ENCODE measurements at places on chromosomes 3 and 15.

DNA sequence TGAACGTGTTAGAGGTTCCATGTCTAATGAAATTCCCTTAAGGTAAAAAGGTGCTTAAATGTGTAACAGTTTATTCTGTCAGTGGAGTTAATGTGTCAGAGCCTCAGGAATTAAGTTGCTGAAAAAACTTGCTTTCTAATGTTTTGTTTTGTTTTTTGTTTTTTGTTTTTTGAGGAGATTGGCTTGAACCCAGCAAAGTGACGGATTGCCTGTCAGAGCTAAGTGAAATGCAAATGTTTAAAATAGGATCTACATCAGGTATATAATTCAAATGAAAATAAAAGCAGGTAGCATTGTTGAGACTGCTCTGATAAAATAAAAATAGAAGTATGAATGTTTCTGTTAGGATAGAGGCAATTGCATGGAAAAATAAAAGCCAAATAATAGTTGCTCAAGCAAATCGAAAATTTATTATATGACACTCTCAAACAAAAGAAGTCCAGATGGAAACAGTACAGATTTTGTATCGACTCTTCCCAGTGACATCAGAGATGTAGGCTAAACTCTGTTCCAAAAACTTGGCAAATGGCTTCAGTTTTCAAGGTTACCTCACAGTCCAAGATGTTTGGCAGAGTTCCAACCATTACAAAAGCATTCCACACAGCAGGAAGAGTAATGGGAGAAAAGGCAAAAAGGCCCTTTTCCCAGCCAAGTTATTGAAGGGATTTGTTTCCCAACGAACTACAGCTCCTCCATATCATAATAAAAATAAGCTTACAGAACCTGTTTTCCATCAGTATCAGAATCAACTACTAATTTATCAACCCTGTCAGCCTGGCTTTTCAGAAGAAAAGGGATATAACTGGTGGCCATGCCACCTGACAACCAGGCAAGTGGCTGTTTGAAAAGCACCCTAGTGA lies 291.0 kb downstream of the TBL1XR1 start:
- peak; percentile 32 for DNase-seq

DNA sequence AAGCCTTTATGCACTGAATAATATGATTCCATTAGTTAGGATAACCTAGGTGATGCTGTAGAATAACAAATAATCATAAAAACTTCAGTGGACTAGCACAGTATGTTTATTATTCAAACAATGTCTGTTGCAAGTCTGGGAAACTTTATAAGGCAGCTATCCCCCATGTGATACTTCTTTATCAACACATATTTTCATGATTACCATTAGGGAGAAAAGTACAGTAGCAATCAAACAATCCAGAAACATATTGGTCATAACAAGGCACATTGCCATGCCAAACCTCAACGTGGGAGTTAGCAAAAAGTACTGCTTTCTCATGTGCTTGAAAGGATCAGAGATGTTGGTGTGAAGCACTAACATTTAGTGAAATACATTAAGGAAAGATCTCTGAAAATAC lies 35.5 kb downstream of the EOMES start:
- DNase-seq = peak; percentile 72

DNA sequence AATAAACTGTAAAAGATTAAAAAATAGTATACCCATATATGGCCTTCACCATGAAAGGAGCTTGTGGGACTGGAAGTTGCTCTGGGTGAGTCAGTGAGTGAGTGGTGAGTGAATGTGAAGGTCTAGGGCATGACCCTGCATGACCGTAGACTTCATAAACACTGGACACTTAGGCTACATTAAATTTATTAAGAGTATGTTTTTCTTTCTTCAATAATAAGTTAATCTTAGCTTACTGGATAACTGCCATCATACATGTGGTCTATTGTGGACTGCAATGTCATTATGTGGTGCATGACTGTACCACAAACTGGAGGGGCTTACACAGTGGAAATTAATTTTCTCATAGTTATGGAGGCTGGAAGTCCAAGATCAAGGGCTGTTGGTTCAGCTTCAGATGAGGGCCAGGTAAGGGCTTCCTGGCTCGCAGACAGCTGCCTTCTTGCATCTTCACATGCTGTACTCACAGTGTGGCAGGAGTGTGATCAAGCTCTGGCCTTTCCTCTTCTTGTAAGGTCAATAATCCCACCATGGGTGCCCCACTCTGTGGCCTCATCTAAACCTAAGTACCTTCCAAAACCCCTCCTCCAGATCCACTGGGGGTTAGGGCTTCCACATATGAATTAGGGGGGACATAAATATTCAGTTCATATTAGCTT lies 40.8 kb upstream of the PRR23E start:
- DNase-seq = no peak

DNA sequence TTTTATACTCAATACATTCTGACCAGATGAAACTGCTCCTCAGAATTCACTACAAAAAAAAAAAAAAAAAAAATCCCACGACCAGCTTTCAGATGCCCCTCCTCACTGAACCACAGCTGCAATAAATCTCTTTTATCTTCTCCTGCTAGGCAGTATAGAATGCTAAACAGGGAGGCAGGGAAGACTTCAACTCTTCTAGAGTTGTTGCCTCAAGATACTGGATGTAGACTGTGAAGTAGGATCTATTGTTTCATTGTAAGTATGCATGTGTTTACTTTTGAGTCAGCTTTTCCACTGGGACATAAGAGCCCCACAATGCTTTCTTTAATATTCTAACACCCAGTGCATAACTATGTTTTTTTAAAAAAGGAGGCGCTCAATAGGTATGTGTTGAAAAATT lies 401.4 kb downstream of the TBL1XR1 start:
- no peak for DNase-seq

DNA sequence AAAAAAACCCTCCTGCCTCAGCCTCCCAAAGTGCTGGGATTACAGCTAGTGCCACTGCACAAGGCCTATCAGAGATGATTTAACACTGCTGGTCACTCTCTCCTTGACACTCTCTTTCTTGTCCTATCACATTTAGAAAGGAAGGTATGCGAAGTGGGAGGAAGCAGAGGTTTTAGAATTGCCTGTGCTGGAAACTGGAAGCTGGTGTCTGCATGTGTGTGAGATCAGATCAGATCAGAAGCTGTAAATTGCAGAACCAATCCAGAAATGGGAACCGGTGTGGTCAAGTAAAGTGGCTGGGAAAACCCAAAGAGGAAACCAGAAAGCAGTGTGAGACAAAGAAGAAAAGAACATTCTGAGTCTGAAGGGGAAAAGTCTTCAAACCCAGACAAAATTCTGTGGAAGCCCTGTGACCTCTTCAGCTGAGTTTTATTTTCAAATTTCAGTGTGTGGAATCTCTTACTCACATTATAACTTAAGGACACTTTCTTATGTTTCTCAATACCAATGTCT lies 2.8 kb downstream of the EFHB start:
- no peak for DNase-seq

- DNase-seq = peak; percentile 60
Observed at GRCh38 chr3:121995161-121996137, 26.6 kb downstream of the ILDR1 start.

DNA sequence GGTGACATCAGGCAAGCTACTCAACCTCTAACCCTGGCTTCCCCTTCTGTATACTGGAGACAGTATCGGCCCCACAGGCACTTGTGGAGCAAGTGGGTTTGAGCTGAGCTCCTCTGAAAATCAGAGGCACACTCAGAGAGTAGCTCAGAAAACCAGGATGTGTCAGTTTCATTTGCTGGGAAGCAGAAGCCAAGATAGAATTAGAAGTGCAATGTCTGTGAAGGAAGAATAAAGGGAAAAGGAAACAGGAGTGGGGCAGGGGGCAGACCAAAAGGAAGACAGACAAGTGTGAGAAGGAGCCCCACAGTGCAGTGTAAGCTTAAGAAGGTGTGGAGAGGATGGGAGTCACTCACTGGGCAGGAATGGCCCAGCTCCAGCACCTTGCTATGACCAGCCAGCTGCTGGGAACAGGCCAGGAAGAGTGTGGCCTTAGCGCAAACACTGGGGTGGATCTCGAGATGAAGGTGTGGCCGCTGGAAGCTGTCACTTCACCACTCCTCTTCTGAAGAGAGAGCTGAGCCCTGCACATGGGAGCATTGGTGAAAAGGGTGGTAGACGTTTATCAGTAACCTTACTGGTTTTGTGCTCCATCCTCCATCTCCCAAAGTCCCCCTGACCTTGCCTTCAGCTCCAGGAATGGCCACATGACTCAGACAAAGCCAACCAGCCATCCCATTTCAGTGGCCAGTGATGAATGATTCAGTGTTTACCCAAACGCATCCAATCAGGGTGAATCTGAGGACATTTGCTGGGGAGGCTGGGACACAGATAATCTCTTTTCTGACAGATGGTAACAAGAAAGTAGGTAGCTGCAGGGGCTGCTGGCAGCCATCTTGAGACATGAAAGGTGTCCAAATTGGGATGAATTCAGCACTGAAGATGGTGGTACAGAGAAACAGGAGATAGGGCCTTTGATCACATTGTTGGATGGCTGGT lies 108.4 kb downstream of the SHQ1 start:
- no peak for DNase-seq

GRCh38 chr3:172107403-172107802 lies 68.0 kb downstream of the FNDC3B start:
- no peak for DNase-seq

DNA sequence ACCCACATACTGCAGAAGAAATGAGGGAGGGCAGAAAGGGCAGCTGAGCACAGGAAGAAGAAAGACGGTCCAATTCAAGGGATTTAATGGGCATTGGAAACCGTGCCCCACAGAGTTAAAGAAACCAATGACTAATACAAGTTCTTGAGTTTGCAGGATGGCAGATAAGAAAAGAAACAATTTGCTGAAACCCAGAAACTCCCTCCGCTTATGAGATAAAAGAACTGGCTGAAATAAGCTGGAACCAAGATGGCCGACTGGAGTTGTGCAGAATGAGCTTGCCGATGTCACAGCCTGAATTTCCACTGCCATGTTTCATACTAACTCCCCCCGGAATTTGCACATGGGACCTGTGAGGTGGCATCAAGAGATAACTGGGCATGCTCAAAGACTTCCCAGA lies 47.1 kb downstream of the SCAP start:
- no peak for DNase-seq

- no peak for DNase-seq
Observed at GRCh38 chr3:191136347-191136746, 62.7 kb upstream of the OSTN start.

DNA sequence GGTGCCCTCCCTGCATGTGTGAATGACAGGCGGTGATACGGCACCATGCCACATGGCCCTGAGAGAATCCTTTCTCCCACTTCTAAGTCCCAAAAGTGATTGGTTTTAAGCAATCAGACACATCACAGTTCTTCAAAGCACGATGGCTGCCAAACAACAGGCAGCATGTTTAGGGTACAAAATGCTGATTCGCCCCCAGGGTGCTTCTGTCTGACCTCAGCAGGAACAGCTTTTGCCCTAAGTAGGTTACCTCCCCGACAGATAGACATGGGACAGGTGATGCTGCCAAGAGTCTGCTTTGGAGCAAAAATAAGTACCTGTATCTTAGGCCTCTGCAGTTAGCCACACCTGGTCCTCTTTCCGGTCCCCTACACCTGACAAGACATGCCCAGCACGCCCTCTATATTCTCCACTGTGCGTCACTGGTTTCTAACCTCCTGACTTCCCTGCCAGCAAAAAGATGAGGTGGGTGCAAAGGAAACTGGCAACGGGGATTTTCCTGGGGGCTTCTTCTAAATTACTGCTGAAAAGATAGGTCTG lies 549.8 kb downstream of the FOXP1 start:
- no peak for DNase-seq

DNA sequence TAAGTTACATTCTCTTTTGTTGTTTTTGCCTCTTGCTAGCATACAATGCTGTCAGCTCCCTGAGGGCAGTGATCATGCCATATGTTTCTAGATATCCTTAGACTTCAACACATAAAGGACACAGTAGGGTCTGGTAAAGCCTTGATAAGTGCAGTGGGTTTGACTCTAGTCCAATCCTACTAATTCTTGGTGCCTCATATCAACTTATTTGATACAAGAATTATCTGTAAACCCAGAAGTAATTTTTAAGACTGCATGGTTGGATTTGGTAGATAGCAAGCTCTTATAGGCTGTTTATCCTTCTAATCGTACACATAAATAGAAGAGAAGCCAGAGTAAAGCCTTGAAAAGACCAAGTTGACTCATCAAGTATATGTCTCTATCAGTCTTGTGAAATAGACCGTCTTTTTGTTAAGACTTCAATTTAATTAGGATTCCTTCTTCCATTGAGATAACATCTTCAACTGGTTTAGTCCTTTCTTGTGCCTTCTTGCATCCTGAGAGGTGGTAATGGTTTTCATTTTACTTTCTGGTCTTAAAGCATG lies 265.6 kb upstream of the CDIN1 start:
- DNase-seq = no peak

GRCh38 chr3:127675651-127676391 lies 3.1 kb downstream of the ABTB1 start:
- no peak for DNase-seq

- DNase-seq = no peak
Observed at GRCh38 chr15:69623392-69624154, 171.0 kb downstream of the RPLP1 start.

DNA sequence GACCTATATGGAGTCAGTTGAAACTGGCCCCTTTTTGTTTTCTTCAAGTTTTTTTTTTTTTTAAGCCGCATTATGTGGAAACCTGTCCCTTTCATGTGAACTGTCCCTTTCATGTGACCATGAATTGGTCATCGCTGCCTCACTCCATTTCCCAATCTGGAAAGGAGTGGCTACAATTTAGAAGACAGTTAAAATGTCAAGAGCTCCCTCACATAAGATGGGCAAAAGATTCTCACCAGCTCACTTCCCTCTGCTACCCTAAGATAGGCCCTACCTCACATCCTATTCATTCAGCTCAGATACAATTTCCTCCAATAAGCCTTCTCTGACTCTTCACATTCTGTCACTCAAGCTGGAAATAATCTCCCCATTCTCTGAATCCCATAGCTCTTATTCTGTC lies 111.3 kb upstream of the BCL6 start:
- DNase-seq = no peak

- DNase-seq = peak; percentile 85
Observed at GRCh38 chr3:45509038-45509767, 85.3 kb upstream of the LIMD1 start.

- DNase-seq = no peak
Observed at GRCh38 chr3:174333640-174334039, 525.5 kb upstream of the NAALADL2 start.

- DNase-seq = no peak
Observed at GRCh38 chr3:12869035-12869621, 27.8 kb upstream of the RPL32 start.

GRCh38 chr15:49410641-49411040 lies 12.4 kb upstream of the FGF7 start:
- DNase-seq = no peak

DNA sequence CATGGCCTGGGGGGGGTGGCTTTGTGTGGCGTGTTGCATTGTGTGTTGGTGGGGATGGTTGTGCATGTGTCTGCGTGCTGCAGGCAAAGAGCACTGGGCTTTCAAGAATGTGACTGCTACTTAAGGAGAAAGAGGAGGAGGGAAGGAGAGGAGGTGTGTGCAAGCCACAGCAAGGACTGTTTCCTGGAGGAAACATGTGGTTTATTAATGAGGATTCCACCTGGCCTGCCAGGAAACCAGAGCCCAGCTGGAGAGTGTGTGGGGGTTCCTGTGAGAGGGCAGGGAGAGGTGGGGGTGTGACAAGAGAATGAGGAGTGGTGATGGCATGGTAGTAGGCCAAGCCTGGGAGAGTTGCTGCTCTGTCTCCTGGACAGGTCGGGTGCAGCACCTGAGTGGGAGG lies 258.1 kb upstream of the ROPN1 start:
- DNase-seq = no peak

GRCh38 chr15:73075160-73075859 lies 23.0 kb downstream of the NEO1 start:
- no peak for DNase-seq

Measured in HS-5 (cell line).